Activated CD4-positive, alpha-beta T cell treated with anti-CD3 and anti-CD28 coated beads, Interleukin-2, amount 50 U/mL, for 4 hours (primary cell): ENCODE measurements at places on chromosomes 2 and 18.

- DNase-seq, result no peak
Observed at GRCh38 chr2:111202266-111203040, 81.7 kb downstream of the BCL2L11 start.

- peak; percentile 38 for DNase-seq
Observed at GRCh38 chr2:8546612-8547283, 135.1 kb upstream of the ID2 start.

GRCh38 chr2:105723431-105723830, 21.3 kb upstream of the NCK2 start:
- DNase-seq, result no peak

GRCh38 chr2:404581-404980, 116.7 kb upstream of the ALKAL2 start:
- no peak for DNase-seq

DNA sequence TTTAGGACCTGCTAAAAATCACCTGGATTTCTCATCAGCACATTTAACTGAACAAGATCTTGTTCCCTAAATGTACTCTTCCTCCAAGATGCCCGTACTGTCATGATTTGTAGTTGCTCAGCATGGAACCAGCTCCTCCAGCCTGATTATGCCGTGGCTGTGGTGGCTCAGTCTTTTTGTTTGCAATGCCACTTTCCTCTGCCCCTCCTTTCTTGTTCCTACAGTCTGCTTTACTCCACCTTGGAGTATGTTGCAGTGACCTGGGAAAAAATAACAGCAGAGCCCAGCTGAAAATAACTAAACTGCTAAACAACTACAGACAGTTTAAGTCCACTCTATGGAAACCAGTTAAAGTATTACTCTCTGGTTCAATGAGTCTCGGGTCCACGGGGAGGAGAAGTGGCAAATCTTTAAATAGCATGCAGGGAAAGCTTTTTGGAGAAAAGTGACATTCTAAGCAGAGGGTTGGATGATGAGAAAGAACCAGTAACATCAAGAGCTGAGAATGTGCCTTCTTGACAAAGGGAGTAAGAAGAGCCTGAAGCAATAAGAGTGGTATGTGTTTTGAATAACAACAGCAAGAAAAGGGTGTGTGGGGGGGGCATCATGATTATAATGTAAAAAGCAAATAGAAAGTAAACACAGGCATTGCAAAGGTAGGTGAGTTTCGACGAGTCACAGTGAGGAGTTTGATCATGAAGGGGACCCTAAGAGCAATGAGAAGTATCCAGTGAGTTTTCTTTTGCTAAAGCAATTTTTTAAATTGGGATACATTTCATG, 225.7 kb downstream of the TMX3 start:
- DNase-seq, result no peak

- no peak for DNase-seq
Observed at GRCh38 chr2:172012677-172013391, 13.1 kb downstream of the METAP1D start.

GRCh38 chr2:221134718-221135117, 437.4 kb downstream of the EPHA4 start:
- DNase-seq, result no peak

- no peak for DNase-seq
Observed at GRCh38 chr18:79518683-79519128, 123.0 kb downstream of the NFATC1 start.

DNA sequence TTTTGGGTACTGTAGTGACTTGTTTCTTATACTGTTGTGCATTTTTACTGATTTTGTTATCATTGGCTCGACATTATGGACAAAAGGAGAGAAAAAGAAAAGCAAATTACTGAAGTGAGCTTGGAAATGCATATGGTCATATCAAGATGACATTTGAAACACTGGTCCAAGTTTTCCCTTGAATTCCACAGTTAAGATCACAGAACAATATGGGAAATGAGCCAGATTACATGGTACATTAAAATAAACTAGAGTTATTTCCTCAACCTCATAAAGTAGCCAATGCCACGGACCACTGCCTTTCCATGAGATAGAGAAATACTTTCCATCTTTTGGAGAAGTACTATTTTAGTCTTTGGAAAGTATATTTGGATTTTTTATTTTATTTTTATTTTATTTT, 62.0 kb upstream of the SGPP2 start:
- DNase-seq, result no peak

DNA sequence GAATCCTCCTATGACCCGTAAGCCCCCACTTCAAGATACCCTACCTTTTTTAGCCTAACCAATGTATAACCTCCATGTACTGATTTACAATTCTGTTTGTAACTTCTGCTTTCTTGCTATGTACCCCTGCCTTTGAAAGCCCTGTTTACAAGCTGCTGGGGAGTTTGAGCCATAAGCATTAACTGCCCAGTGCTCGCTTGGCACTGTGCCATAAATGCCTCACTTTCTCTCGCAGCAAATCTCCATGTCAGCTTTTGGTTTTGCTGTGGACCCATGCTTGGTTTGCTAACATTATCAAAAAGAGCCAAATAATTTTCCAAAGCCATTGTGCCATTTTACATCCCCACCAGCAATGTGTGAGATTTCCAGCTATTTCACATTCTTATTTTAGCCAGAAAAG, 51.8 kb downstream of the TEX51 start:
- no peak for DNase-seq

DNA sequence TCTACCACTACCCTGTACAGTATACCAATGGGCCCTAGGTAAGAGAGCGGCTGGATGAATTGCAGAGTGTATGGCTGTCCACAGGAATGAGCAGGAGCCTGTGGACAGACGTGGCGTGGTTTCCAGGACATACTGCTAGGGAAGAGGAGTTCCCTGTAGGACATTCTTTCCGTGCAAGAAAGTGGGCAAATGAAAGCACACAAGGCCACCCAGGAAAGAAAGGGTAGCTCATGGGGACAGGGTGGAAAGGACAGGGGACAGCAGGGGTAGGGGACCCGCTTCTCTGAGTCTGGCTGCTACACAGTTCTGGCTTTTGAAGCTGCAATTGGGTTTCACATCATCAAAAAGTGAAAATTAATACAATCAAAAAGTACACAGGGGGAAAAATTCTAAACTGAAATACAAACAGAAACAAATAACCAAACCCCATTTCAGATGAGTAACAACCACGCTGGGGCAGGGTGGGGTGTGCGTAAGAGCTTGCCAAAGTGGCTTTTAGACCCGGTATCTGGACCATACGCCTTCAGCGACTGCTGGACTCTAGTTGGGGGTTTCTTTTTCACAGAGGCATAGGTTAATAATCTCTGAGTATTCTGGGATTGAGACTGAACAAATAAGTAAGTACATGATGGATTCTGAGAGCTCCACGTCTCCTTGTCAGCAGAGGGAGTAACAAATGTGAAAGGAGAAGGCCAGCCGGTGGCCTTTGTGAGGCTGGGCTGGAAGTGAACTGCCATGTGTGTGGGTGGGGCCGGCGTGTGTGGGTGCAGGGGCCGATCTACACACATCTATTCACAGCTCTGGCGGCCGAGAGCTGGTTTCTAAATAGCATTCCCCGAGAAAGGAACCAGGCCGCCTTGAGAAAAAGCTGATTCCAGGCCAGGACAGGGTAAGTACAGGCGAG, 84.0 kb downstream of the HDAC4 start:
- no peak for DNase-seq

- no peak for DNase-seq
Observed at GRCh38 chr2:75800456-75800855, 89.7 kb upstream of the GCFC2 start.

GRCh38 chr2:206345606-206346005, 71.1 kb downstream of the ZDBF2 start:
- DNase-seq, result no peak
